ENCODE measurements at places on chromosomes 16 and 17.

DNA sequence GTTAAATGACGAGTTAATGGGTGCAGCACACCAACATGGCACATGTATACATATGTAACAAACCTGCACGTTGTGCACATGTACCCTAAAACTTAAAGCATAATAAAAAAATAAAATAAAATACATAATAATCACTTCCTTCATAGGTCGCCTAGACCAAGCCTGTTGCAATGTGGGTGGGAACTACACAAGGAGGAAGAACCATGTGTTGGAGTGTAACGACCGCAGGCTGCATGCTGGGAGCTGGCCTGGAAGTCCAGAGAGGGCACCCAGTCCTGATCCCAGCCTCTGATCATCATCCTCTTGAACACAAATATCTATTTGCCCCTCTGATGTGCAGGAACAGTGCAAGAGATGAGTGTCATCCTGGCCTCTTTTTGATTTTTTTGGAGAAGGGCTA lies 224.7 kb upstream of the ASIC2 start:
- no peak for DNase-seq

DNA sequence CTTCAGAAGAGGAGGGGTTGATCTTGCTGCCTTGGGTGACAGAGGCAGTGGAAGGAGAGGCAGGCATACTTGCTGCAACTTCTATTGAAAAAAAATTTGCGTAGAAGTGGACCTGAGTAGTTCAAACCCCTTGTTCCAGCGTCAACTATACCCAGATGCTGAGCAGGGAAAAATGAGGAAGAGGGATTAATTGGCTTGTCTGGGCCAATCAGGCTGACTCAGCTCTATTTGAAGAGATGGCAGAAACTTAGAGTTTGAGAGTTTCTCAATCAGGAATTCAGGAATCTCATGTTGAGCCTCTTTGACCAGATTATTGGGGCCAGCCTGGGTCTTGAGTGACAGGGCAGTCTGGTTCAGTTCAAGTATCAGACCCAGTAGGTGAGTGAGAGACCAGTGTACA lies 17.6 kb downstream of the CASC3 start:
- DNase-seq: no peak

- DNase-seq: no peak
Observed at GRCh38 chr17:48754500-48755261, 26.1 kb upstream of the HOXB13 start.

- no peak for DNase-seq
Observed at GRCh38 chr17:31631766-31632165, 227.3 kb downstream of the COPRS start.
